ENCODE measurements at places on chromosomes 11 and 22. TPM values are rescaled to one million over a fixed set of nuclear protein-coding genes. Genes with fewer than 3 reads are reported as not detected.

The IGSF22 gene
- 0.08 TPM for total RNA-seq

The TMEM138 gene
- 28.9 TPM for total RNA-seq

GRCh38 chr11:69925366-69926196, 106.4 kb upstream of the FGF3 start:
- no peak for DNase-seq

GRCh38 chr22:43345761-43346301, 2.7 kb upstream of the SCUBE1 start:
- DNase-seq: no peak

DNA sequence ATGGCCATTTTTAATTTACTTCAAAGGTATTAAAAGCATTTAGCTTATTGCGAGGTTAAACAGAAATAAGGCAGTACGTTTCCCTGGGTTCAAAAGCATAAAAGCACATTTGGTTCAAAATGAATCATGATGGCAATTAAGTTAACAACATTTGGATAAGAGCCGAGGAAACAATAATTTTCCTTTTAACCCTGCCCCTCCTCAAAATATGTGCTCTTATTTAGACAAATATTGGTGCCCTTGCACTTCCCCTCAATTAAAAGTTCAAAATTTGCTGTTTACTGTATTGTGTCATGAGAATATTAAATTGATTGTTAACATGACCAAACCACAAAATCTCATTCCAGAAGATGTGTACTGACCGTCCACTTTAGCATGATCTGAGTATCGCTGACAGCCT, 48.7 kb downstream of the VSIG10L2 start:
- no peak for DNase-seq

DNA sequence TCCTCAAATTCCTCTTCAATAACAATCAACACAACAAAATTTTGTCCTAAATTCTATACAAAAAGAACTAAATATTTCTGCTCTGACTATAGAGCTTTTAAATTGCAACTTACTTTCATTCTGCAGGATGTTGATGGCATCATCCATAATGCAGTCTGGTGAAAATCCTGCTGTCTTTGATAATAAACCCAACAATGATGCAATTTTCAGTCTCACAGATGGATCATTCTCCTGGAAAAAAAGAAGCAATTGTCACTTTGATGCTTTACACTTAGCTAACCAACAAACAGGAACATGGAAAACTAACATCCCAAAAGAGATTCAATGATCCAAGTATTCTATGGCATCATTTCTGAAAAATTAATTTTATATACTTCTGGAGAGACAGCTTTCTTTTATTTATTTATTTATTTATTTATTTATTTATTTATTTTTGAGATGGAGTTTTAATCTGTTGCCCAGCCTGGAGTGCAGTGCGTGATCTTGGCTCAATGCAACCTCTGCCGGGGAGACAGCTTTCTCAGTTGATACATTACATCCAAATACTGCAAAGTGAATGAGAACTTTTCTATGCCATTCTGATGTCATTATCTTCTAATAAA, 13.0 kb downstream of the INTS4 start:
- DNase-seq: no peak

DNA sequence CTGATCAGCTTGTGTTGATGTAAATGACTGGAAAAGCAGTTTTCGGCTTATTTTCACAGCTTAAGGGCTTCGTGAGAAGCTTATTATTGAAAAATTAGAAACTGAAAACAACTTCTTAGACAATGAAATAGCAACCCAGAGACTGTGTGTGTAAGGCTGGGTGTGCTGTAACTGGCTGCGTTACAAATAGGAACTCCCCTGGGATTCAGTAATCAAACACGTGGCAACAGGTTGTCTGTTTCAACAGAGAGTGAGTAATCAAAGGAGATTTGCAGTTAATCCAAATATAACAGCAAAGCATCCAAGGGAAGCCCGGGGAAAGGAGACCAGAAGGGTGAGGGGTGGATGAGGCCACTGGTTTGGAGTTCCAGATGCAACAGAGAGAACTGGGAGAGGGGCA, 19.2 kb downstream of the NTM start:
- no peak for DNase-seq

GRCh38 chr22:37186997-37187522, 987 bp downstream of the C1QTNF6 start:
- peak; percentile 34 for DNase-seq

- DNase-seq: no peak
Measured at GRCh38 chr11:116459185-116460045, 313.4 kb downstream of the BUD13 start.

DNA sequence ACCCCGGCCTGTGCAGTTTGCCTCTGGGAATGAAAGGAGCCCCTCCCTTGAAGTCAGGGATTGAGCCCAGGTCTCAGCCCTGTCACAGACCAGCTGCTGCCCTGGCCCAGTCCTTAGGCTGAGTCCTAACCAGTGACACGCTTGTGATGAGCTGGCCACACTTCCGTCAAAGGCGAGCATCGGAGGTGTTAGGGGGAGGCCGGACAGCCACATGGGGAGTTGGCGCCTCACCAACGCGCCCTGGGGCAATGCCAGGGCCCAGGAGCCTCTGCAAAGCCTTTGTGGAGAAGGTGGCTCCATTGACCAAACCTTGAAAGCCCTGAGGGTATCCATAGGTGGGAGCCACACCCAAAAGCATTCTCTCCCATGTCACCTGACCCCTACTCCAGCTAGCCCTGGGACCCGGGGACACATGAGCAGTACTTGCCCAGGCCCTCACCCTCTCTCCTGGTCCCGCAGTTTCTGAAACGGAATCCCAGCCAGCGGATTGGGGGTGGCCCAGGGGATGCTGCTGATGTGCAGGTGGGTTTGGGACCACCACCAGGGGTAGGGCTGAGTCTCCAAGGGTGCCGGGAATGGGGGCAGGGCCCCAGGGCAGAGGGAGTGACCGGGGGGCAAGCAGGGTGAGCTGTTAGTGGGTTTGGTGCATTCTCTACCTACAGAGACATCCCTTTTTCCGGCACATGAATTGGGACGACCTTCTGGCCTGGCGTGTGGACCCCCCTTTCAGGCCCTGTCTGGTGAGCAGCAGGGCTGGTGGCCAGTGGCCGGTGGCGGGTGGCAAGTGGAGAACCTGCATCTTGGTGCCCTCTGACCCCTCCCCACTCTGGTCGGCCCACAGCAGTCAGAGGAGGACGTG, 3.7 kb downstream of the PTPRCAP start:
- DNase-seq: no peak

DNA sequence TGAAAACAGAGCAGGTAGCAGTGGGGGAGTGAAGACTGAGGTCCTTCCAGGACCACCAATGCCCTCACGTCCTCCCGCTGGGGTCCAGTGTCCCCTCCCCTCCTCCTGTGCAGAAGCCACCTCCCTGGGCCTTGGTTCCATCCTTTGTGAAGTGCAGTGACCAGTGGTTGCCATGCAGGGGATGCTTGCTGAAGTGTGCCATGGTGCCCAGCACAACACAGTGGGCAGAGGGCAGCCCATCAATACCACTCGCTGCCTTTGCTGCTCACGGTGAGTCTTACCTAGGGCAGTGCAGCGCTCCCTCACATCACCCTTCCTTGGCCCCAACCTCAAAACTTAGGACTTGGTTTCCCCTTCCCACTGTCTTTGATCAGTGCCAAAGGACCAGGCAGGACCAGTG, 12.9 kb downstream of the MYEOV start:
- DNase-seq: no peak

DNA sequence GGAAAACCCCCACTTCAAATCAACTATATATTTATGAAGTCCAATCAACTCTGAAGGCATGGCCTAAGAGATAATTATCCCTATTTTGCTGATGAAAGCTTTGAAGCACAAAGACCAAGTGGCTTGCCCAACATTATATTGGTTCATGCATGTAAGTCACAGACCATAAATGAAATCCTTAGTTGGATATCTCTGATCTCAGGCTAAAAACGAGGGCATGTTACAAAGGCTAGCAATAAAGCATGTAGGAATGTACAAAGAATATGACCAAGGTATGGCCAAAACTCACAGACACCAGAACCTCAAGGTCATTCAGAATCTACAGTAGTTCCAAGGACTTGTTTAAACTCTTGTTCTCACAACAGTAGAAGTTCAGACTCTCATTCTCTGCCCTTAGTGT, 100.2 kb upstream of the SESN3 start:
- no peak for DNase-seq

Data from psoas muscle (tissue), 8 donors.